ENCODE measurements at places on chromosomes 16 and 17.

- DNase-seq = no peak
Observed at GRCh38 chr16:69089091-69089910, 16.2 kb upstream of the HAS3 start.

GRCh38 chr17:83183145-83183948 is 103.9 kb downstream of the METRNL start:
- no peak for DNase-seq

DNA sequence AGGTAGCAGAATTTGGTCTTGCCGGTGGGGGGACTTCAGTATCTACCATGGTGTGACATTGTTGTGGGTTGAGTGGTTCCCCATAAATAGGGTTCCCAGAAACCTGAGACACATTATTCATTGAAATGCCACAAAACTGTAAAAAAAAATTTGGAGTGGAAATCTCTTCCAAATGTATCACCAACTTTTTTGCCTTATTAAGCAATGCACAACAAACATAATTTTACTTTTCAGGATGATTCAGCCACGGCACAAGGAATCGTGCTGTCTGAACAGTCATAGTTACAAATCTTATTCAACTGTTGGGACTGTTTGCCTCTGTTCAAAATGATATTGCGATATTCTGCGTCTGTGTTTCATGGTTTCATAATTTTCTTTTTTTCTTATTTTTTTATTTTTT is 181.2 kb downstream of the NTN1 start:
- no peak for DNase-seq

GRCh38 chr17:77217123-77217522 is 76.4 kb downstream of the SEC14L1 start:
- DNase-seq = no peak

GRCh38 chr16:86031141-86031678 is 132.2 kb downstream of the IRF8 start:
- no peak for DNase-seq

DNA sequence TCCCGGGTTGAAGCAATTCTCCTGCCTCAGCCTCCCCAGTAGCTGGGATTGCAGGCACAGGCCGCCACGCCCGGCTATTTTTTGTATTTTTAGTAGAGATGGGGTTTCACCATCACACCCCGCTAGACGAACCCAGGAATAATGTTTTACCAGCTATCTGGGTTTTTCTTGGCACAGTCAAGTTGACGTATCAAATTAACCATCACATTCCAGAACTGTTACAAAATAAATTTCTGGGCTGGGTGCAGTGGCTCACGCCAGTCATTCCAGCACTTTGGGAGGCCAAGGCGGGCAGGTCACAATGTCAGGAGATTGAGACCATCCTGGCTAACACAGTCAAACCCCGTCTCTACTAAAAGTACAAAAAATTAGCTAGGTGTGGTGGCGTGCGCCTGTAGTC is 501.2 kb downstream of the SHISA9 start:
- DNase-seq = no peak

- DNase-seq = no peak
Observed at GRCh38 chr17:14006249-14006942, 62.9 kb upstream of the COX10 start.

- DNase-seq = no peak
Observed at GRCh38 chr17:81391293-81391935, 3.8 kb upstream of the BAHCC1 start.

DNA sequence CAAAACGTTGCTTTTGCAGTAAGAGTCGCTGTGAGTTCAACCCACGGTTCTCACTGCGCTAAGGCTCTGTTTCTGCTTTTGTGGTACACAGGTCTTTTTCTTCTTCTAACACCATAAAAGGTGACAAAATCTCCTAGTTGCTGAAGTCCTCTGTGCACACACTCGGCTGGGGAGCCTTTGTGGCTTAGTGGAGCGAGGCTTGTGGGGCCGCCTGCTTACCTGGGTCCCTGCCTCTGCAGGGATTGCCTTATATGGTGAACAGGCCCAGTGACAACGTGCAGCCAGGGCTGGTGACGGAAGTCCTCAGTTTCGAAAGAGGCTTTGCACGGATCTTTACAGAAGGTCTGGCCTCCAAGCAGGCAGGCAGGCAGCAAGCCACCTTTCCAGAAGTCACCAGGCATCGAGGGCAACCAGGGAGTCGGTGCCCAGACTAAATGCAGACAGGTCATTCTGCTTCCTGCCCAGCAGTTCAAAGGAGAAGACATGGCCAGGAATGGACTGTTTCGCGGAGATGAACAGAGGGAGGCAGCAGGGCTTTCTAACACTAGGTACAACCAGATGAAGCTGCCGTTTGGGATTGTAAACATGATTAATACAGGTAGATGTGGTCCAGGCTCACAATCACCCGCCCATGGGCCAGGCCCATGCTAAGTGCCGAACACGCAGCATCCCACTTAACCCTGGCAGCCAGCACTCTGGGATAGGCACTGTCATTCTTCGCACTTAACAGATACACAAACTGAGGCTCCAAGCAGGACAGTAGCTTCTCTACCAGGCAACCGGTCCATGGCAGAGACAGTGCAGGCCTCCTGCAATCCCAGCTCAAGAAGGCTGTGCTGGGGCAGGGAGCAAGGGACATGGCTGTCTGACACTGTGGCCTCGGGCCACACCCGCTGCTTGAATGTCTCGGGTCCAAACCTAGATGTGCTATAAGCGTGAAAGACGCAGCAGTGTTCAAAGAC is 10.7 kb upstream of the MEAK7 start:
- no peak for DNase-seq

DNA sequence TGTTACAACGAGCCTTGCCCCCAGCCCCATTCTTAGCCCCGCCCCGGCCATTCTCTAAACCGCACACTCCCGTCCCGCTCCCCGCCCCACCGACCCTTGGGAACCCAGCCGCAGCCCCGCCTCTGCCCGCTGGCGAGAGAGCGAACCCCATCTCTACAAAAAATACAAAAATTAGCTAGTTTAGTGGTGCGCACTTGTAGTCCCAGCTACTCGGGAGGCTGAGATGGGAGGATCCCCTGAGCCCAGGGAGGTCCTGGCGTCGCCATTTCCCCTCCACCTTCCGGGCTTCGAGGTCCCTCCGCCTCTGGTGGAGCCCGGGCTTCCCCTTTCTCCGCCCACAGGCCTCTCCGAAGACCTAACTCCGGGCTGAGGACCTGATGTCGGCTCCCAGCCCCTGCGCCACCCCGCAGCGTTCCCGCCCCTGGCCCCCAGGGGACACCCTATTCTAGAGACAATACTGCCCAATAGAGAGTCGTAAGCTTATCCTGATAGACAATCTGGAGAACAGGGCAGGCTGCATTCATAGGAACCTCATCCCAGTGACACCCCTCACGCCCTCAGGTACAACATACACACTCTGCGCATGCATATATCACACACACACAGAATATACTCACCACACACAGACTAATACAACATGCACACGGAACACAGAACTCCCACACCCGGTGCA is 480 bp upstream of the PROCA1 start:
- DNase-seq = no peak

DNA sequence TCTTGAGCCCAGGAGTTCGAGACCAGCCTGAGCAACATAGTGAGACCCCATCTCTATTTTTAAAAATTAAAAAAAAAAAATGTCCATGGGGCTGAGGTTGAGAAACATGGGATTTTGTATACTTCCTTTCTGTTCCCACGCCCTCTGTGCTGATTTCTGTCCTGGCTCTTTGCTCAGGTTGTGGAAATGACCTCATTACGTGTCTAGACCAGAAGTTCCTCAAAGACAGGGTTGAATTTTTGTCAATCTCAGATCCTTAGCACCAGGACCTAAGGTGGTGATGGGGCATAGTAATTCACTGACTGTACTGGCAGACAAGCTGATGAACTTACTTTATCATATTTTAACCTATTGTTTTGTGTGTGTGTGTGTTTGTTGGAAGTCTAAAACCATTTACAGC is 11.2 kb upstream of the HNF1B start:
- DNase-seq = no peak

- DNase-seq = no peak
Observed at GRCh38 chr16:74438492-74438979, 17.3 kb upstream of the CLEC18B start.

- no peak for DNase-seq
Observed at GRCh38 chr16:1776672-1776955, 3.7 kb upstream of the MRPS34 start.

DNA sequence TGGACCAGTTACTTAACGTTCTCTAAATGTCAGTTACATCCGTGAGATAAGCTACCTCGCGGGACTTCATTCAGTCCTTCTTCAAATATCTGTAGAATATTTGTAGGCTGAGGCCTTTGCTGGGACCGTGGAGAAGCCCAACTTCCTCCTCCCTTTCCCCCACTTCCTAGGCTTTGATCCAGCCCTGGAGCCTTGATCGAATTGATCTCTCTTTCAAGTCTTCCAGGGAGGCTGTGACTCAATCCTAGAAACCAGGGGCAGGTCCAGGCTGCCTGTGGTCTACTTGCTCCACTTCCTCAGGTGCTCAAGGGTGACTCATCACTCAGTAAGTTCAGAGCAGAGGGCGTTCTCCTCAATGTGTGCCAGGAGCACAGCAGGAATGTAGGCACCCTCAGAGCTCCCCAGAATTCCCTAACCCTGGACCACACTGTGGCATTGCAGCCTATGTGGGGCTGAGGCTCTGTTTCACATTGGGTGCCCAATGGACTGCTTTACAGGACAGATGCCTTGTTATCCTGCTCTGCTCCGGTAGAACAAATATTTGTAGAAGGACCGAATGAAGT is 11.2 kb upstream of the CEP20 start:
- DNase-seq = no peak

GRCh38 chr17:61849674-61850073 is 13.7 kb downstream of the BRIP1 start:
- no peak for DNase-seq

DNA sequence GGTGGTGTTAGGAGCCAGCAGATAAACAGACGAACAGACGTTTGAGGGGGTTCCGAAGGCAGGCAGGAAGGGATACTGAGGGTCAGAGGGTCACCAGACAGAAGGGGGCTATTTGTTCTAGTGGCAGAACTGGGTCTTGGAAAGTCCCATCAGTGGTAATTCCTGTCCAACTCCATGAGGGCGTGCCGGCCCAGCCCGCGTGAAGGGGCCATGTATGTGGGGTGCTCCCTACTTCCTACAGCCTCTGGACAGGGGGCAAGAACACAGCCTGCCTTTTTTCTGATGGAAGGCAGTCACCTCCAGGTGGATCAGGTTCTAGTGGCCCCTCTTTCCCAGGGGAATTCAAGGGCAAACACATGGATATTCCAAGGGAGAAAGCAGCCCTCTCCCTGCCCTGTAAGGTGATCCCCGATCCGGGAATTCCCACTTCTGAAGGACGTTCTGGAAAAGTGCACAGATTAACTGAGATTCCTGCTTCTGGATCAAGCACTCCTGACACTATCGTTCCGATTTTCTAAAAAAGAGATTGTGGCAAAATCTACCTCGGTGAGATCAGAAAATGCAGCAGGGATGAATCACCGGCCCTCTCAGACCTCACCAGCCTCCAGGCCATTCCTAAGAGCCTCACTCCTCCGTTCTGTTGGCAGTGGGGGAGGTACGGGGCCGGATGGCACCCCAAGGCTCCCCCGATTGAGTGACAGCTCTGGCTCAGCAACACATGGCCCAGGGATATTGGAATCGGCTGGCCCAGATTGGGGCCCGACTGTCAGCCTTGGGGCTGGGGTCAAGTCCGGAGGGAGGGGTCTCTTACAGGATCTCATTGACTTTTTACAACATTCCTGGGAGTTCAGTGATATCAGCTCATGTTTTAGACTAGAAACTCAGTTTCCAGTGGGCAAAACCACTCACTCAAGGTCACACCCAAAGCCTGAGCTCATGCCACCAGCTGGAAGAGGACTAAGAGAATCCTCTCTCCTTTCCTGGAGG is 12.4 kb downstream of the STX1B start:
- no peak for DNase-seq

- peak; percentile 73 for DNase-seq
Observed at GRCh38 chr17:78313735-78314648, 45.9 kb downstream of the SOCS3 start.

DNA sequence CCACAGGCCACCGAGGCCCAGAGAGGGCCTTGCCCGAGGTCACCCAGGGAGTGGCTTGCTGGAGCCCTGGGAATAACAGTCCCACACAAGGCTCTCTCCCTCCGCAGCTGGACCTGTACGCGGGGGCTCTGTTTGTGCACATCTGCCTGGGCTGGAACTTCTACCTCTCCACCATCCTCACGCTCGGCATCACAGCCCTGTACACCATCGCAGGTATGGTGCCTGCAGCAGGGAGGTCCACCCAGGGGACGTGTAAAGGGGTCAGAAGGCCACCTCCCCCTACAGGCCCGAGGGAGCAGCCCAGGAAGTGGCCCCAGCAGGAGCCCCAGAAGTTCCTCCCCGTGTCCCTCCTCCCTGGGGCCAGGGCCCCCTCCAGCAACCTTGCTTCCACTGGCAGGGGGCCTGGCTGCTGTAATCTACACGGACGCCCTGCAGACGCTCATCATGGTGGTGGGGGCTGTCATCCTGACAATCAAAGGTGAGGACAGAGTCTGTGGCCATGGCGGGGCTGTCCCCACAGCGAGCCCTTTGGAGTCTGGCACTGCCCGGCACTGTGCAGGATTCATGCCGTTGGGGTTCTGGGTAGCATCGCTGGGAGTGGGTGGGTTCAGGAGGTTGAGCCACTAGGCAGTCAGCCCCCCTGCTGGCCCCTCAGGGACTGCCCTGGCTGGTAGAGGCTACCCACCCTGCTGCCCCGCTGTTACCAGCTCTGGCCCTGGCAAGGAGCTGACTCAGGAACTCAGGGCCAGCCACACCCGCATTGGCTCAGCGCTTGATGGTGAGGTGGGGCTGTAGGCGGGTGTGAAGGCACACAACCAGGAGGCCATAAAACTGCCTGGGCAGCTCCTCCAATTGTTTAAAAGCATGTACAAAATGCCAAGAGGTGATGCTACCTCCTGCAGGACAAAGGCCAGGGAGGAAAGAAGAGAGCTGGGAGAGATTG is 17.3 kb downstream of the SLC5A10 start:
- DNase-seq = no peak

DNA sequence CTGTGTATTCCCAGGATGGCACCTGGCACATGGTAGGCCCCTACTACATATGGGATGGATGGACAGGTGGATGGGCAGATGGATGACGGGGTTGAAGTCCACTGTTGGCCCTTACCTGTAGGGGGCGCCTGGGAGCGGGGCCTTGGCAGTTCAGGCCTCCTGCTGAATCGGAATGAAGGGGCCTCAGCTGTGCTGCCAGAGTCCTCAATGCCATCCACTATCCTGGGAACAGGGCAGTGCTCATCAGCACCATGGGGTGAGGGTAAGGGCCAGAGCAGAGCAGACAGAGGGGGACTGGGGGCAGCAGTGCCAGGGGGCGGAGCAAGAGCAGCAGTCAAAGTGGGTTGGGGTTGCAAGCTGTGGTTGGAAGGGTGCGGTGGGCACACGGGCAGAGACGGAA is 8.3 kb upstream of the RAB5C start:
- no peak for DNase-seq

GRCh38 chr17:4590981-4591453 is 6.7 kb downstream of the SMTNL2 start:
- no peak for DNase-seq

DNA sequence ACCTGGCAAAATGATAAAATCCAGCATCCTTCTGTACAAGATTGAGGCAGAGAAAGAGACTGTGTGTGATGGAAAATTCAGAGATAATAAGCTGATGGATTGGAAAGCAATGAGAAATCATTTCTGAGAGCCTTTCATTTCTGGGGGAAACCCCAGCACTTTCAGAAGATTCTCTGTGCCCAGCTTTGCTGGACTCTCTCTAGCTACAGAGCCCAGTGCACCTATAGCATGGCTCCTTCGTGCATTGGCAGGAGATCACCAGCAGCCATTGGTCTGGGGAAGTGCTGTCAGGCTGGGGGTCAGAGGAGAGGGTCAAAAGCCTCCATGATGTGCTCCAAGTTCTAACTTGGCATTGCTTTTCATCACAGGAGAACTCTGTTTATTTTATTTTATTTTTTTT is 259.9 kb downstream of the SOX9 start:
- DNase-seq = no peak

GRCh38 chr16:84410361-84411138 is 42.2 kb downstream of the ATP2C2 start:
- no peak for DNase-seq

All from NCI-H526 treated with DMSO at 0.1 percent for 48 hours (cell line).